Calu3 (cell line): ENCODE measurements at places on chromosomes 16 and 17. TPM values are rescaled to one million over a fixed set of nuclear protein-coding genes. Genes with fewer than 3 reads are reported as not detected.

C16orf54 gene
- not detected in 2 replicates for total RNA-seq

KRTAP17-1 gene
- total RNA-seq, result not detected in 2 replicates

CHP2 gene
- not detected in 2 replicates for total RNA-seq

SLC52A1 gene
- total RNA-seq, result 0.34 TPM in 1 of 2 replicates, not detected in the other

HAP1 gene
- total RNA-seq, result 0.86 and 1.2 TPM in 2 replicates

PPY gene
- total RNA-seq, result not detected in 2 replicates

TNFSF13 gene
- 19.7 and 25.7 TPM in 2 replicates for total RNA-seq

SRSF2 gene
- total RNA-seq, result 238 and 241 TPM in 2 replicates

TGFB1I1 gene
- 14.5 and 18.7 TPM in 2 replicates for total RNA-seq

TP53TG3B gene
- total RNA-seq, result not detected in 2 replicates

CRYM gene
- total RNA-seq, result 4.1 and 7.2 TPM in 2 replicates

HCRT gene
- total RNA-seq, result not detected in 2 replicates

ZNF469 gene
- total RNA-seq, result 0.24 and 0.50 TPM in 2 replicates

PSMD11 gene
- total RNA-seq, result 152 and 167 TPM in 2 replicates

SLC47A2 gene
- total RNA-seq, result not detected in 2 replicates

CTRB2 gene
- total RNA-seq, result 0.76 TPM in 1 of 2 replicates, not detected in the other

ADAP2 gene
- total RNA-seq, result 2.1 TPM in 1 of 2 replicates, not detected in the other

CCL13 gene
- not detected in 2 replicates for total RNA-seq

ATAD5 gene
- 16.9 and 18.4 TPM in 2 replicates for total RNA-seq

TNK1 gene
- total RNA-seq, result 7.0 and 8.6 TPM in 2 replicates

PRSS36 gene
- 1.6 TPM in 2 replicates for total RNA-seq

RNU2-1 gene
- 5,045 and 5,662 TPM in 2 replicates for total RNA-seq

RHBDL1 gene
- 2.4 and 2.6 TPM in 2 replicates for total RNA-seq

IRX5 gene
- total RNA-seq, result 1.9 and 2.5 TPM in 2 replicates

CD300A gene
- total RNA-seq, result 0.45 TPM in 1 of 2 replicates, not detected in the other

RNF157 gene
- 15.3 and 17.6 TPM in 2 replicates for total RNA-seq

NT5M gene
- 1.0 and 1.2 TPM in 2 replicates for total RNA-seq

HASPIN gene
- 11.8 and 13.4 TPM in 2 replicates for total RNA-seq

TMEM238L gene
- total RNA-seq, result not detected in 2 replicates

PHLPP2 gene
- 10.0 and 11.2 TPM in 2 replicates for total RNA-seq

FOXJ1 gene
- total RNA-seq, result 0.15 TPM in 1 of 2 replicates, not detected in the other

ESRP2 gene
- 100 and 103 TPM in 2 replicates for total RNA-seq

TPPP3 gene
- total RNA-seq, result 8.5 and 8.8 TPM in 2 replicates

AKTIP gene
- 46.4 and 59.4 TPM in 2 replicates for total RNA-seq

KRTAP4-16 gene
- total RNA-seq, result not detected in 2 replicates

KRTAP9-9 gene
- not detected in 2 replicates for total RNA-seq

MT1H gene
- not detected in 2 replicates for total RNA-seq

UMOD gene
- total RNA-seq, result not detected in 2 replicates

SETD1A gene
- total RNA-seq, result 28.8 and 30.5 TPM in 2 replicates

NATD1 gene
- 1.5 and 1.7 TPM in 2 replicates for total RNA-seq

DLX4 gene
- total RNA-seq, result 2.4 and 2.5 TPM in 2 replicates

ITGAX gene
- 1.6 and 3.9 TPM in 2 replicates for total RNA-seq

DHRS7C gene
- total RNA-seq, result not detected in 2 replicates

FGF11 gene
- total RNA-seq, result 1.2 and 2.1 TPM in 2 replicates

MYH1 gene
- total RNA-seq, result not detected in 2 replicates

SMIM36 gene
- total RNA-seq, result not detected in 2 replicates
